ENCODE measurements at places on chromosomes 6 and 20.

DNA sequence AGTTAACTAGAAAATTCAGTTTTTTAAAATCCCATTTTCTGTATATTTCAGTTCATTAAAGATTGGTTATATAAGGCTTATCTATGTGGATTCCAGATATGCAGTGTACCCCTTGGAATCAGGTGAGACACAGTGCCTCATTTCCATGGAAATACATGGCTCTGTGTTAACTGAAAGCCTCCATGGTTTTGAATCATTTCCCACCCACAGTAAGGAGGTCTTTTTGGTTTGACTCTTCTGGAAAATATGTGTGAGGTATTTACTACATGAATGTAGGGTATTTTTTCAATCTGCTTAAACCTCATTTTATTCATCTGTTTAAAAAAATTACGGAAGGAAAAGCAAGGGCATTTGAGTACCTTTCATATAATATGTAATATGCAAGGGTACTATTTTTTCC is 25.5 kb downstream of the RNF144B start:
- DNase-seq: no peak

- DNase-seq: no peak
Observed at GRCh38 chr20:63785691-63786131, 45.4 kb downstream of the ZBTB46 start.

DNA sequence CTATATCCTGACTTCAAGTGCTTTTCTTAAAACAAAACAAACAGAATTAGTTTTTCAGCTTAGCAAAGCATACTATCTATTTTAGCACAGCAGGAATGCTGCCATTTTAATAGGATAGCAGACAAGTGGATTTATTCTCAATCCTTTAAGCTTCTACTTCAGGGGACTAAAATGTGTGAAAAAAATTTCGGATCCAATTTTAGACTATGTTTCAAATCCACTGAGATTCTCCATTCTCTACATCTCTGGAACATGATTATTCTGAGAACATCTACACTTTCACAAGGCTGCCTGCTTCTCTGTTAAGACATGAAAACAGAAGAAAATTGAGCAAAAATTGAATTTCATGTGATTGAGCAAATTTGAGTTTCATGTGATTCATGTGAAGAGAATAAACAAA is 1321.3 kb downstream of the HACE1 start:
- DNase-seq: no peak

DNA sequence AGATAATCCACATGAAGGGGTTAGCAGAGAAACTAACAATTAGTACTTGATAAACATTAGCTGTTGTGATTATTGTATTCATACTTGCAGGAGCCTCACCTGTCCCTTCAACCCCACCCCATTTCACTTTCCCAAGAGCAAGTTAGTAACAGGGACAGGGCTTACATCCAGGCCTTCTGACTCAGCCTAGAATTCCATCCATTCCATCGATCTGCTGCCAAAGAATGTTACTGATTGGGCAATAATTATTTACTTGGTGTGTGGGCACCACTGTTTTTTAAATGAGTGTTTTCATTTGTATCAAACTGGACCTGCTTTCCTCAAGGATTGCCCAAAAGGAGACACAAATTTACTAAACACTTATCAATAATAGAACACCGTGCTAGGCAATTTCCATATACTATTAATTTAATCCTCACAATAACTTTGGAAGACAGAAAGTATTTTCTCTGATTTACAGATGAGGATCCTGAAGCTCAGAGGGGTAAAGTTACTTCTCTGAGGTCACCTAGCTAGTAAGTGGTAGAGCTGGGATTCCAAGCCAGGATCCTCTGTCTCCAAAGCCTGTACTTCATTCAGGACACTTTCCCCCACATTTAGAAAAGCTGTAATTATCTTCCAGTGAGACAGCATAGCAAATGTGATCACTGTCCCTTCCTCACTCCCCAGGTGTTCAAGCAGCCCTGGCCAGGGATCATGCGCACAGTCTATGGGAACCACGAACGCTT is 32.8 kb downstream of the GSS start:
- no peak for DNase-seq

DNA sequence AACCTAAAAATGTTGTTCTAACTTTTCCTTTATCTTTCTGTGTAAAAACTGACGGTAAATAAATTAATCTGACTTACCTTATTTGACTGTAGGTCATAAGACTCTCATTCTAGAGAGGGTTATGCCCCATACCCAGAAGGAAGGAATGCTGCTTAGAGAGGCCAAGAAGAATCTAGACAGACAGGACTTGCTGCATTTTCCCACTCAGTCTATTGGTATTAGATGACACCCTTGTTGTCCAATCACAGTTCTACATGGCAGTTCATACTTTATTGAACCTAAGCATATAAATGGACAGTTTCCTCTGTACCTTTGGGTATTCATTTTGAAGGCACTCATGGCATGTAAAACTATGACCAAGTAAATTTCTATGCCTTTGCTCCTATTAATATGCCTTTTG is 359.6 kb upstream of the ID4 start:
- no peak for DNase-seq

DNA sequence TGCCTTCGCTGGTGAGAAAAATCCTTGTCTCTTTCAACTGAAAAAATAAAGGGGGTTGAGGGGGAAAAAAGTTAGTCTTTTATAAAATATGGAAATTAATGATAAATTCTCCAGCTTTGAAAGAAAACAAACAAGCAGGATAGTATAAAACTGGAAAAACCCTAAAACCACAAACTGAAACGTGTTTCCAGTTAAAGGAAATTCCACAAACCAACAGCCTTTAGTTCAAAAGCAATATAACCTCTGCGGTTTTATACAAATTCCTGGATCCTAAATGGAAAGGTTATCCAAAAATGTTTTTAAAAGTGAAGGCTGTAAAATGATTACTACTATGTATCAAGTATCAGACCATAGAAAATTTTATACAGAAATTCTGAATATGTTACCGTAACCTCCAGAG is 55.6 kb downstream of the BMP5 start:
- DNase-seq: no peak

GRCh38 chr20:43408848-43409576 is 48.7 kb upstream of the SRSF6 start:
- DNase-seq: no peak

- no peak for DNase-seq
Observed at GRCh38 chr6:41638935-41639808, 904 bp downstream of the MDFI start.

DNA sequence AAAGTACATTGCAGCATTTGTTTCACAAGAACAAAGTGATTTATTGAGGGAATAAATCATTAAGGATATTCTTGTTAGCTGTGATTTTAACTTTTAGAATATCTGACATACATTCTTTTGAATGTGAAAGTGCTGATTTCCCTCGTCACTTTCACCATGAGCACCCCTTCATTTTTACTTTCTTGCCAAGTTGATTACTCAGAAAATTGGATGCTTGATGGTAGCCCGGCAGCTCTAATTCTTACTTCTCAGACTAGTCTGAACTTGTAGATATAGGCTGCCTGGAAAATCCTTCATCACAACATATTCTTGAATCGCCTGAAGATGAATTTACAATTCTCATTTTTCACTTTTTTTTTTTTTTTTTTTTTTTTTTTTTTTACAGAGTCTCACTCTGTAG is 147.1 kb upstream of the SMLR1 start:
- DNase-seq: no peak

- peak; percentile 45 for DNase-seq
Observed at GRCh38 chr6:4775494-4776130, 592 bp upstream of the CDYL start.

DNA sequence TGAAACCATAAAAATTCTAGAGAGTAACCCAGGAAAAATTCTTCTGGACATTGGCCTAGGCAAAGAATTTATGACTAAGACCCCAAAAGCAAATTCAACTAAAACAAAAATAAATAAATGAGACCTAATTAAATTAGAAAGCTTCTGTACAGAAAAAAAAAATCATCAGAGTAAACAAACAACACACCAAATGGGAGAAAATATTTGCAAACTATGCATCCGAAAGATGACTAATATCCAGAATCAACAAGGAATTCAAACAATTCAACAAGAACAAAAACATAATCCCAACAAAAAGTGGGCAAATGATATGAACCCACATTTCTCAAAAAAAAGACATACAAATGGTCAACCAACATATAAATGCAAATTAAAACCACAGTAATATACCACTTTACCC is 242.6 kb upstream of the CDYL start:
- no peak for DNase-seq

GRCh38 chr6:25137916-25138232 is 141.3 kb upstream of the CARMIL1 start:
- DNase-seq: no peak

- DNase-seq: no peak
Observed at GRCh38 chr6:118594877-118595276, 46.8 kb downstream of the PLN start.

- no peak for DNase-seq
Observed at GRCh38 chr6:116456106-116456505, 5.1 kb upstream of the CALHM6 start.

- DNase-seq: no peak
Observed at GRCh38 chr6:45704056-45704800, 311.4 kb downstream of the CLIC5 start.

DNA sequence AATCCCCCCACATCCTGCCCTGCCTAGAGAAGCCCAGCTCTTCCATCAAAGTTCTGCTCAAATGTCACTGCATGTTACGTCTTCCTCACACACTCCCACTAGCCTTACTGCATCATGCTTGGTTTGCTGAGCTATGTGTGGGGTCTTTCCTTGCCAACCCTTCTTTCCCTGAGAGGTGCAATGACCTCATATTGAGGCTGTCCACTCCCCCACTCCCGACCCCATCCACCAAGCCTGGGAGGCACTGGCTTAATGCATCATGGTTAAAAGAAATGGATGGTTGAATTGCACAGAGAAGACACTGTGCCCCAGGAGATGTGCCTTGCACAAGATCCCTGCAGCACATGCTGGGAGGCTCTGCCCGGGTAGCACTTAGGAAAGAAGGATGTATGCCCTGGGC is 7.7 kb upstream of the IRF4 start:
- DNase-seq: no peak

- DNase-seq: no peak
Observed at GRCh38 chr6:96939007-96939805, 14.7 kb downstream of the KLHL32 start.

DNA sequence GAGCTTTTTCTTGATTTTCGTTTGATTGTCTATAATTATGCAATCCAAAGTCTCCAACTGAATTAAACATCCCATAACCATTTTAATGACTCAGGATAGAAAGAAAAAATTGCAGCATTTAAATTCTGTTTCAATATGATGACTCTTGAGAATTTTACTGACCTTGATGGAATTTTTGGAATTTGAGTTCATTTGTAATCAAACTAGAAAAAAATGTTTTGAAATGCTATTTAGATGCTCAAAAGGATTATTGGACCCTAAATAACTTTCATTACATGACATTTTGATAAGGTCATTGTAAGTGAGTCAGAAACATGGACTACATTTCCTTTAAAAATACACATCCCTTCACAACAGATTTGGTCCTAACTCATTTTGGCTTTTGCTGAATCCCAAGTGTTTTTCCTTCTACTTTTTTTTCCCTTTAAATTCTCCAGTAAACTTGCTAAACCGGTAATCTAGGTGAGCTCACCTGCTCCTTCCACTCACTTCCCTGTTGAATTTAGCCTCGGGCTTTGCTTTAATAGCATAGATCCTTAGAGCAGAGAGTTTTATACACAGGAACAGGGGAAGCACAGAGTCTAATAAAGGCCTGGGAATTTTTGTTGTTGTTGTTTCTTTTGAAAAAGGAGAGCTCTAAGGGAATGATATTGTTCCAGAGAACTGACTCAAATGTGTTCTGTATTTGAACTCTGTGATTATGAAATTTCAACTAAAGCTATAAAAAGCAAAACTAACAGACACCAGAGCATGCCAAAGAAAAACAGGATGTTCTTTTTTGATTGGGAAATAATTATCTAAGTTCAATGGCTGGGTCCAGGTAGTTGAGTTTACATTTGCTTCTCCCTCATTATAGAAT is 1088.2 kb upstream of the CITED2 start:
- no peak for DNase-seq

GRCh38 chr6:152209211-152209610 is 401.7 kb downstream of the ESR1 start:
- no peak for DNase-seq

DNA sequence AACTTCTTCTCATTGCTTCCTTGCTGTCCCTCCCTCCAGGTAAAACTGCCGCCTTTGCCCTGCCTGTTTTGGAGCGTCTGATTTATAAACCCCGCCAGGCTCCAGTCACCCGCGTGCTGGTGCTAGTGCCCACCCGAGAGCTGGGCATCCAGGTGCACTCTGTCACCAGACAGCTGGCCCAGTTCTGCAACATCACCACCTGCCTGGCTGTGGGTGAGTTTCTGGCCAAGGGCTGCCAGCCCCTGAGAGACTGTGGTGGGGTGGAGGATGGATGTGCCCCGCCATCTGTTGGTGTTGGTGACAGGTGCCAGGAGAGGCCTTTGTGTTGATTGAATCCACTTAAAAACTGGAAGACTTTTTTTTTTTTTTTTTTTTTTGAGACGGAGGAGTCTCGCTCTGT is 9.5 kb downstream of the DDX27 start:
- DNase-seq: no peak

- no peak for DNase-seq
Observed at GRCh38 chr6:52375780-52376556, 14.0 kb downstream of the PAQR8 start.

- DNase-seq: no peak
Observed at GRCh38 chr6:52541135-52541534, 35.7 kb downstream of the TRAM2 start.

DNA sequence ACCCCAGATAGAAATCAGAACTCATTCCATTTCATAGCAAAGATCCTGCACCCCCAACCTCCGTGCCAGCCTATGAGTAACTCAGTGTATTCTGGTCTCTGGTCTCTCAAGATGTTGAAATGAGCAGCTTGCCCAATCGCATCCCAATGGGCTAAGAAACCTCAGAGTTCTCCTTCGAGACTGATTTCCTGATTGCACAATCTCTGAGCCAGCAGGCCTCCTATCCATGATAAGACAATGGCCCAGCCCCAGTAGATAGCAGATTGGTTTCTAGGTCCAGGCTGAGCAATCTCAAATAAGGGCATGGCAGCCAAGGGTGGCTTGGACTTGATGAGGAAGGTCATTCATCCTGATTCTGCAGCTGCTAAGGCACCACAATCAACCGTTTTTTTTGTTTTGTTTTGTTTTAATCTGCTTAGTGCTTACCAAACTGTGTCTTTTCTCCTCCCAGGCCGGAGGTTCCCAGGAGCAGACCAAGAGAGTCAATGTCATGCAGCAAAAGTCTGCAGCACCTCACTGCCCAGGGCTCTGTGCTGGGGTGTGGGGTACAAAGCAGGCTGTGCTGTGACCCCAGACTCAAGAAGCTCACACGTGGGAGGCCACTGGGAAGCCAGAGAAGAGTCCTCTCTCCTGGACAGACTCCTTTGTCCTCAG is 125.1 kb upstream of the NXT1 start:
- no peak for DNase-seq
